T-helper 17 cell (primary cell): ENCODE measurements at places on chromosomes 7 and 10.
A peak's percentile ranks its signal among the peaks of the same experiment; 100 is the strongest.

DNA sequence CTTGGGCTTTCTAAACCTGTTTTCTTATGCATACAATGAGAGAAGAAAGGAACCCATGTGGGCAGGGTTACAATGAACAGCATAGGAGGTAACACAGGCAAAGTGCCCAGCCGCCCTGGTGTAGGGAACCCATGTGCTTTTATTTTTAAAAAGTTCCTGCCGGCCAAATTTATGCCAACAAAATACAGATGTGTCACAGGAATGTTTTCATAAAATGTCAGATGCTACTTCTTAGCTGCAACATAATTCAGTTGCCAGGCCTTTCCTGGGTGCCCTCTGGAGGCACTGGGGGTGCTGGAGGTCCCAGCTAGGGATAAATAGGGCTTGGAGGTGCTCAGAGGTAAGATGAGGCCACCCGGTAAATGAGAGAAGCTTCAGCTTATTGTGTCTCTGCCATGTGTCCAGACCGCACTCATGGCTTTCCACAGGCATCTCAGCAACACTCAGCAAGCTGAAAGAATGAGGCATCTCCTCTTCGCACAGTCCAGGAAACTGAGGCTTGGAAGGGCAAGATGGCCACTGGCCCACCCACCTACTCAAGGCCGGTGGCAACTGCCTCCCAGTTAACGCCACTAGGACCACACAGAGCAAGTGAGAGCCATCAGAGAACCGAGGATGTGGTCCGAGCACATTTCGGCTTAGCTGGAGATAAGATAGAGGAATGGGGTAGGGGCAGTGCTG lies 58.3 kb downstream of the CPXM2 start:
- no peak overlapping the region for H3K4me3 ChIP-seq
- no peaks in the 10 kb centered on the region for H3K4me1 ChIP-seq
- peaks cover 12% of the 10 kb centered on the region for H3K27me3 ChIP-seq
- H3K36me3 ChIP-seq: no peaks in the 10 kb centered on the region
- no peak overlapping the region for H3K27ac ChIP-seq

- no peaks in the 10 kb centered on the region for H3K27me3 ChIP-seq
- H3K4me3 ChIP-seq: no peak overlapping the region
- no peak for DNase-seq
- H3K4me1 ChIP-seq: no peaks in the 10 kb centered on the region
- H3K27ac ChIP-seq: no peak overlapping the region
- H3K36me3 ChIP-seq: no peaks in the 10 kb centered on the region
Measured at GRCh38 chr7:81956520-81956919, 186.7 kb upstream of the HGF start.

DNA sequence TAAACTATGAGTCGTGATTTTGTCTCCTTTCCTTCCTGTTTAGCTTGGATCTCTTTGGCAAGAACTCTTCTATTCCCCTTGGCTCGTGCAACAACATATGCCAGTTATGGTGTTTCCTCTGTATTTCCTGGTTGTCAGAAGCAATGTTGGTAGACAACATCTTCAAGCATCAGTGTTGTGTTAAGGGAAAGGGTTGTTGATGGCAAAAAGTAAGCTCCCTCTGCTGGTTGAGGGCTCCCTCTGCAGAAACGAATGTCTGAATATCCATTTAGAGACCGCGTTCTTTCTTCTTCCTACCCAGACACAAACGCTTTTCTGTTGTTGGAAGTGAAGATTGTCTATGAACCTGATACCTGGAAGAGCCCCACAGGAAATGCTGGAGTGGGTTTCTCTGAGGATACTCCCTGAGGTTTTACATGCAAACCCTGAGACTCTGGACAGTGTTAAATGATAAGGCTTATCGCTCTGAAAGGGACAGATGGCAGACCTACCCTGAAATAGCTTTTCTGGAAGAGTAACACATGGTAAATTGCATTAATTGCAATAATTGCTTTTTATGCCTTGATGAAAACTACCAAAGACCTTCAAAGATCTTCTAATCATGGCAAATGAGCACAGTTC lies 23.5 kb upstream of the C1QL3 start:
- H3K4me3 ChIP-seq: no peak overlapping the region
- peaks cover 59% of the 10 kb centered on the region for H3K27me3 ChIP-seq
- no peak for DNase-seq
- H3K36me3 ChIP-seq: peaks cover 2% of the 10 kb centered on the region

- no peaks in the 10 kb centered on the region for H3K36me3 ChIP-seq
- H3K27me3 ChIP-seq: peaks cover 22% of the 10 kb centered on the region
- no peak overlapping the region for H3K4me3 ChIP-seq
- H3K4me1 ChIP-seq: no peaks in the 10 kb centered on the region
- no peak overlapping the region for H3K27ac ChIP-seq
Measured at GRCh38 chr10:77949167-77949566, 22.6 kb upstream of the DLG5 start.

DNA sequence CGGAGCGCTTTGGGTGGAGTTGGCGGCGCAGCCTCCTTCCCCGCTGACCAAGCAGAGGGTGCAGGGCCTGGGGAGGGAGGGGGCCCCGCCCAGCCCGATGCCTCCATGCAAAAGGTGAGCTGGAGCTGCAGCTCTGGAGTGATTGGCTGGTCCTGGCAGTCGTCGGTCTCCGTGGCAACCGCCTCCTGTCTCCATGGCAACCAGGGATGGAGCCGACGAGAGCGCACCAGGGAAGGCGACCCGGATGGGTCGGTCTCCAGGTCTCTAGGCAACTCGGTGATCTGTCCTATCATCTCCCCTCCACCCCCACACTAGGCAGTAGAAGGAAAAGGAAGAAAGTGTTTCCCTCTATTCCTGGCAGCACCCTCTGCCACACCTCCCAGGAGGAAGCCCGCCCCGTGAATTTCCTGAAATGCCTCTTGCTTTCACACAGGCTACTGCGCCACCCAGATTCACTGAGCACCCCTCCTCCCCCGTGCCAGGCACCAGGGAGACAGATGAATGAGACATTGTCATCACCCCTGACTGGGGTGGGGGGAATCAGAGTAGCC lies 647 bp upstream of the NACAD start:
- peak; percentile 47 for DNase-seq
- H3K27me3 ChIP-seq: peaks cover 9% of the 10 kb centered on the region
- no peaks in the 10 kb centered on the region for H3K36me3 ChIP-seq
- H3K4me3 ChIP-seq: peak overlapping the region; percentile 80
- H3K4me1 ChIP-seq: peaks cover 5% of the 10 kb centered on the region
- H3K27ac ChIP-seq: peak overlapping the region; percentile 47

GRCh38 chr10:132387764-132388210 lies 9.2 kb upstream of the PWWP2B start:
- peak overlapping the region; percentile 82 for H3K27ac ChIP-seq
- no peaks in the 10 kb centered on the region for H3K27me3 ChIP-seq
- H3K36me3 ChIP-seq: no peaks in the 10 kb centered on the region
- peak; percentile 83 for DNase-seq
- H3K4me1 ChIP-seq: peaks cover 6% of the 10 kb centered on the region

DNA sequence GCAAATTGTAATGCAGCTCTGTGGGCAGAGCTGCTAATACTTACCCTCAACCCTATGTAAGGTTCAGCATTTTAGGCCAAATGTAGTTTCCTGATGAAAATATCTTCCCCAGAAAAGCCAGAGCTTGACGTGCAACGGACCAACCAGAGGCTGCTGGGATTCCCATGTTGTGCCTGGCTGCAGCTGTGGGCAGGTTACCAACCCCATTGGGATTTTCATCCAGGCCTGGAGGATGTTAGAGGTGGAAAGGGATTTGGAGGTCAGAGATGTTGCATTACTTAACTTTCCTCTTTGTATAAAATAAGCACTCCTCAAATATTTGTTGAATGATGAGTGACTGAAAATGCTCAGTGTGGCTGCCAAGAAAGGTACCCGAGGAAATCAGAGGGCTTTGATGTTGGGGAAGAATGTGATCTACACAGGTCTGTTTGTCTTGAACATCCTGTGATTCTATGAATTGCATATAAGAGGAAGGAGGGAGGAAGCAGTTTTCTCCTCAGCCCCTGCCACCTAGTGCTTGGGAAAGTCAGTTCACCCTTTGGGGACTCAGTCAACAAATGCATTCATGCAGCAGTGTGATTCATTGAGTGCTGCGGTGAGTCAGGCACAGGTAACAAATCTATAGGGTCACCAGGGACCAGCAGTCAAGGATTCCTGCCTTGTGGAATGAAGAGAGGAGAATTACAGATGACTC lies 487.2 kb downstream of the RPS24 start:
- H3K36me3 ChIP-seq: no peaks in the 10 kb centered on the region
- no peak for DNase-seq
- no peak overlapping the region for H3K4me3 ChIP-seq
- H3K27me3 ChIP-seq: peaks cover 13% of the 10 kb centered on the region
- H3K4me1 ChIP-seq: peaks cover 13% of the 10 kb centered on the region
- H3K27ac ChIP-seq: no peak overlapping the region

DNA sequence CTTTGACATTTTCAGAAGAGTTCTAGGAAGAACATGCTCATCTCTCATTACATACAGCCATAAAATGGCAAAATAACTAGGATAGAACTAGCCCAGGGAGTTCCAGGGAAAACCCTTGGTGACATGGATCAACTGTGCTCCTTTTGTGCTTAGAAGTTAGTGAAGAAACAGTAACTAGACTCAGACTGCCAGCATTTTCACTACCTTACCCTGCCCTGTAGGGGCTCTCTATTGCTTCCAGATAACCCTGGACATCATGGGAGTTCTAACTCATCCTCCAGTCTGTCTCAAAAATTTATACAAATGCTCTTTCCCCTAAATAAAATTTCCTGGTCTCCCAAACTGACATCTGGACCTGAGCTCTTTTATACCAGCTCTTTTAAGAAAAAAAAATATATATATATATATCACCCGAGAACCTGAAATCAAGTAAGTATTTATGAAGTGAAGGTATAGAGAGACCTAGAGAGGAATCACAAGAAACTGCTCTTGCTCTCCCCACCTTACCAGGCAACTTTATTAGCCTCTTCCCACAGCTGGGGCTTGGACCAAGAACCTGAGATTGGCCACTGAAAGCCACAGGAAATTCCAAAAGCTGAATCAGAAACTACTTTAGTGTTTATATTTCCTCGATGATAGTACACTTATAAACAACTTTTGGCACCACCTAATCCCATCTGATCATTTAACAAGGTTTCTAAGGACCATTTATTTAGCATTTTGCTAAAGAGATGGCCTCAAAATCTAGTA lies 101.4 kb downstream of the RELN start:
- no peak overlapping the region for H3K27ac ChIP-seq
- H3K4me3 ChIP-seq: no peak overlapping the region
- DNase-seq: no peak
- no peaks in the 10 kb centered on the region for H3K27me3 ChIP-seq
- no peaks in the 10 kb centered on the region for H3K4me1 ChIP-seq
- no peaks in the 10 kb centered on the region for H3K36me3 ChIP-seq
